Left lobe of liver (tissue), 2 donors: ENCODE measurements at places on chromosomes 16 and 17. TPM values are rescaled to one million over a fixed set of nuclear protein-coding genes. Genes with fewer than 3 reads are reported as not detected.

MIF4GD gene
- 7.7 TPM for total RNA-seq

ESRP2 gene
- total RNA-seq: 78.9 TPM

CDH16 gene
- not detected for total RNA-seq

CDH5 gene
- total RNA-seq: 13.5 TPM

PDE6G gene
- total RNA-seq: 0.40 TPM

KDM6B gene
- 18.1 TPM for total RNA-seq

RASL10B gene
- total RNA-seq: 2.3 TPM

NCOR1 gene
- 58.1 TPM for total RNA-seq

OR2C1 gene
- not detected for total RNA-seq

AANAT gene
- total RNA-seq: not detected

ABI3 gene
- total RNA-seq: 4.0 TPM

PLA2G10 gene
- not detected for total RNA-seq

CD300A gene
- total RNA-seq: 3.8 TPM

FLII gene
- total RNA-seq: 102 TPM

DYNLL2 gene
- total RNA-seq: 24.4 TPM

PRAC1 gene
- total RNA-seq: not detected

FOXL1 gene
- total RNA-seq: 0.28 TPM

OR4D1 gene
- total RNA-seq: not detected

HYDIN gene
- total RNA-seq: 0.28 TPM

DNA sequence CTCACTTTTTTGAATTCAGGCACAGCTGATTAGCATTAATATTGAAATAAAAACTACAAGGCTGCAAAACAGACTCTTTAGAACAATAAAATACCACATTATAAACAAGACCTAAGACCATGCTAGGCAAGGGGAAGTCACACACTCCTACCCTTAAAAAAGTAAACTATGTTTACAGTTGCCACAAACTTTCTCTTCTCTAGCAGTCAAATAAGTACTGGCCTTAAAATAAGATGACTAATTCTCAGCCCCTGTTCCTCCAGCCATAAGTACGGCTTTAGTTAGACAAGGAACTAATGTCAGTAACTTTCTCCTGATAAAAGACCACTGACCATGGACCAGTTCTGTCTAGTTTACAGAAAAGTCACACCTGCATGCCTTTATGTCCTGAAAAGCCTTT is 19.5 kb upstream of the CPHXL start:
- no peak for DNase-seq

GRCh38 chr16:27999687-28000086 is 63.8 kb downstream of the GSG1L start:
- no peak for DNase-seq

DNA sequence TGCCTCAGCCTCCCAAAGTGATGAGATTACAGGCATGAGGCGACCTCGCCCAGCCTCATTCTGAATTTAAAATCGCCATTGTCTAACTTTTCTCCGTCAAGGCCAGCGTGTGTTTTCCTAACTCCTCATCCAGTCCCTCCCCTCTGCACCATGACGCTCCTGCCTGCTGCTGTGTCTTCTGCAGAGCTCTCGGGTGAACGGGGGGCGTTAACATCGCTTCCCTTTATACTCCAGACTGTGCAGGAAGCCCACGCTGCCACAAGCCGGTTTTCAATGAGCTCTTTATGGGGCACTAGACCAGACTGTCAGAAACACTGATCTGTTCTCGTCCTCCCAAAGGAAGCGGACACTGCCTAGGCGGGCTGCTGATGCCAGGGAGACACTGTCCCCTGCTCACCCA is 13.2 kb downstream of the AANAT start:
- DNase-seq: no peak

- DNase-seq: no peak
Observed at GRCh38 chr17:18139092-18139491, 30.5 kb downstream of the MYO15A start.

- DNase-seq: peak; percentile 61
Observed at GRCh38 chr16:49441366-49441780, 67.8 kb downstream of the C16orf78 start.

- DNase-seq: no peak
Observed at GRCh38 chr16:48959747-48960146, 321.9 kb downstream of the CBLN1 start.

- no peak for DNase-seq
Observed at GRCh38 chr16:86079255-86079885, 180.4 kb downstream of the IRF8 start.

GRCh38 chr16:54193665-54194333 is 92.8 kb downstream of the IRX3 start:
- peak; percentile 74 for DNase-seq

GRCh38 chr16:2810651-2811050 is 6.4 kb upstream of the PRSS21 start:
- DNase-seq: no peak

GRCh38 chr16:58421529-58421928 is 29.3 kb downstream of the GINS3 start:
- DNase-seq: peak; percentile 76

GRCh38 chr16:11528053-11528452 is 58.7 kb downstream of the LITAF start:
- DNase-seq: no peak

DNA sequence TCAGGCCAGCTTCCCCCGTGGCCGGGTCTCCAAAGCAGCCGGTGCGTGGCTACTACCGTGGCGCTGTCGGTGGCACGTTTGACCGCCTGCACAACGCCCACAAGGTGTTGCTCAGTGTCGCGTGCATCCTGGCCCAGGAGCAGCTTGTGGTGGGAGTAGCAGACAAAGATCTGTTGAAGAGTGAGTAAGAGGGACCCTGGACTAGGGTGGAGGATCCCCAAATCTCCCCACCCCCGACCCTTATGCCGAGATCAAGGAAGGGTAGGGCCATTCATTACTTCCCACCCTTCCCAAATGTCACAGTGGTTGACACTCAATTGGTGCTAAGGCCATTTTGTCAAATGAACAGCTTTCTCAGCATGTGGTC is 1.2 kb downstream of the COASY start:
- DNase-seq: no peak

GRCh38 chr17:9206410-9206703 is 185.0 kb downstream of the NTN1 start:
- no peak for DNase-seq

- DNase-seq: no peak
Observed at GRCh38 chr16:75556431-75556950, 439 bp upstream of the TMEM231 start.

- DNase-seq: no peak
Observed at GRCh38 chr17:2321399-2321798, 14.9 kb downstream of the TSR1 start.

DNA sequence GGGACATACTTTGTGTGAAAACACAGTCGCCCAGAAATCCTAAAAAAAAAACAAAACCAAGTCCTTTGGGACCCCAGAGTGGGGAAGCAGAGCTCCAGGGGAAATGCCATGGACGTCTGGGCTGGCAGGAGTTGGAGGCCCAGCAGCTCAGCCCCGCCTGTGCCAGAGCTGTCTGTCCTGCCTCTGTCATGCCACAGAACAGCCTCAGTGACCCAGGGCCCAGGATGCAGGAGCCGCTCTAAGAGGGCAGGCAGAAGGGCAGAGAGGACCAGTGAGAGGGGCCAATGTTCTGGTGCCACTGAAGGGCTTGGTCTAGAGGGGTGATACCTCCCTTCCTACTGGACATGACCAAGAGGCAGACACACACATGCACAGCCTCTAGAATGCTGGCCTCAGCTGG is 166.2 kb downstream of the C16orf78 start:
- DNase-seq: no peak

DNA sequence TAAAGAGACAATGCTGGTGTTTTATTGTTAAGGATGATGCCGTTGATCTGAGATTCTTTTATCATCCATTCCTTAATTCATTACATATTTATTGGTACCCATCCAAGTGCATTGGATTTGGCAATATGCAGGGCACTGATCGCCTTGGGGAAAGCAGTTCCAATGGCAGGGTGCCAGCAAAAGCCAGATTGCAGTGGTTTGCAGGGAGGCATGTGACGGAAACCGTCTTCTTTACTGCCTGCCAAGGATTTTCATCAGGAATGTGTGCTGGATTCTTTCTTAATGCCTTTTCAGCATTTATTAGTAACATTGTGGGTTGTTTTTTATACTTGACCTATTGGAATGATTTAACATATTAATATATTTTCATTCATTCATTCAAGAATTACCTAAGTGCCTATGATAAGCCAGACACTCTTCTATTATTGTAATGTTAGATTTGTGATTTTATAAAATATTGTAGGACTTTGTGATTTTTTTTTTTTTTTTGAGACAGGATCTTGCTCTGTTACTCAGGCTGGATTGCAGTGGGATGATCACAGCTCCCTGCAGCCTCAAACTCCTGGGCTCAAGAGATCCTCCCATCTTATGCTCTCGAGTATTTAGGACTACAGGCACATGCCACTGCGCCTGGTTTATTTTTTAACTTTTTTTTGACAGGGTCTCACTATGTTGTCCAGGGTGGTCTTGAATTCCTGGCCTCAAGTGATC is 93.4 kb upstream of the TNRC6A start:
- peak; percentile 72 for DNase-seq

DNA sequence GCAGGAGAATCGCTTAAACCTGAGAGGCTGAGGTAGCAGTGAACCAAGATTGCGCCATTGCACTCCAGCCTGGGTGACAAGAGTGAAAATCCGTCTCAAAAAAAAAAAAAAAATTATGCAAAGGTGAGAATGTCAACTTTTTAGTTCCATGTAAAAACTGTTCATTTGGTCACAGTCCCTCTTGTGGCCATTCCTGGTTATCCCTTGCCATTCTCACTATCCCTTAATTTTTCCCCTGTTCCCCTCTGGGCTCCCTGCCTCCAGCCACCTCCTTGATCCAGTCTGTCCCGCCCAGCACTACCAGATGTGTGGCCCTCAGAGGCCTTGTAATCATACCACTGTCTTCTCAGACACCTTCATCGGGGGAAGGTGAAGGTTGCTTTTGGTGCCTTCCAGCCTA is 23.4 kb downstream of the DCAF7 start:
- DNase-seq: no peak

GRCh38 chr17:35988164-35988563 is 1.6 kb upstream of the CCL14 start:
- no peak for DNase-seq

- DNase-seq: no peak
Observed at GRCh38 chr17:78658281-78658785, 81.1 kb upstream of the DNAH17 start.

GRCh38 chr16:72838951-72839350 is 209.0 kb downstream of the ZFHX3 start:
- DNase-seq: no peak

DNA sequence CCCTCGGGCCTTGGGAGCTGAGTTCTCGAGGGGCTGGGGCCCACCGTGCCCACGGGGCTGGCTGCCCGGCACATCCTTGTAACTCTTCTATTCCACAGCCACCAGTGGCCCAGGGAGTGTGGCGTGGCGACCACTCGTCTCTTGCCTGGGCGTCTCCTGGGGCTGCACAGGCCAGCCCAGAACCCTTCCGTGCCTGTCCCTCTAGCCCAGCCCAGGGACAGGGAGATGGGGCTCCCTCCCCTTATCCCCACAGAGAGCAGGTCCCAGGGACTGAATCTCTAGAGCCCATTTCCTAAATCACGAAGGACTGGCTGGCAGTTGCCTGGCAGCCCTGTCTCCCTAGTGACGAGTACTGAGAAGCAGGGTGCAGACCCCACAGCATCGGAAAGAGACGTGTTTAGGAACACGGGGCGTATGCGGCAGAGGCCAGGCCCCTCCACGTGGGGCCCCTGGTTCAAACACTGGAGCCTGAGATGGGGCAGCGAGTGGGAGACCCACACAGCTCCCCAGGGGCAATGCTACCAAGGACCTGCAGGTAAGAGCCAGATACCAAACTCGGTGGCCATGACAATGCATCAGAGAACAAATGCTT is 51.0 kb downstream of the TIMM22 start:
- DNase-seq: no peak

- peak; percentile 64 for DNase-seq
Observed at GRCh38 chr16:50547340-50548124, 664 bp upstream of the NKD1 start.

- DNase-seq: no peak
Observed at GRCh38 chr16:1045993-1046911, 26.3 kb upstream of the SSTR5 start.

GRCh38 chr16:81237282-81237681 is 1.2 kb upstream of the BCO1 start:
- DNase-seq: peak; percentile 87

- DNase-seq: no peak
Observed at GRCh38 chr16:81357711-81358260, 43.0 kb downstream of the GAN start.

DNA sequence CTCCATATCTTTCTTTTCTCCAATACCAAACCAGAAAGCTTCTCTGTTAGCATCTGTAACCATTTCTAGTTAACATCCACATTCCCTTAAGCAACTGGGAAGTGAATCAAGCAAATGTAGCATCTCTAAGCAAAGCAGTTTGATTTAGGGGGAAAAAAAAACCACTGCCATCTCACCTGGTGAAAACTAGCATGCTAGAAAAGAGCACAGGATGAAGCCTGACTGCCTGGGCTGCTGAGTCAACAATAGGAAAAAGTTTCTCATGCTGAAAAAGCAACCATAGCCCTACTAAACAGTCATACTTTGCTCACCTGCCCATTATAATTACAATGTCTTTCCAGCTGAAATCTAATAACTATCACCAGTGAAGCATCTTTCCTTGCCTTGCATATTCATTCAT is 139.3 kb downstream of the ANKFN1 start:
- DNase-seq: no peak

DNA sequence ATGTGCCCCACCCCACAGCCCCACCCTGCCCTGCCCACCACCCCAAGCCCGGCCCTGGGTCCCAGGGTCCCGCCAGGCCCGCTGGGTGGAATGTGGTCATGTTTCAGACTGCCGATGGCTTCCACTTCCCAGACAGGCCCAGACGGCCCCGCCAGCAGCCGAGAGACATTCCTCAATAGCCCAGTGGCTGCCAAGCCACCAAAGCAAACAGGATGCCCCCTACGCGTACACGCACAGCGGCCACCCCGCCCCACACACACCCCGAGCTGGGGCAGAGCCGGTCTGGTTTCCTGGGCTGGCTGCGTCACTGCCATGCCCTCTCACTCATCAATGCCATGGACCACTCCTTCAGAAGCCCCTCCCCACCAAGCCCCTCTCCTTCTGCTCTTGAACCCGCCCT is 1.2 kb upstream of the KRT17 start:
- DNase-seq: no peak
